Left hindlimb (tissue), 1 donor: ENCODE measurements at places on chromosomes 4 and X.

- DNase-seq, result no peak
Measured at GRCh38 chrX:108198420-108198819, 106.8 kb downstream of the ATG4A start.

- no peak for DNase-seq
Measured at GRCh38 chr4:105683038-105683437, 25.5 kb downstream of the INTS12 start.

- DNase-seq, result no peak
Measured at GRCh38 chr4:5619913-5620625, 88.3 kb downstream of the EVC2 start.

DNA sequence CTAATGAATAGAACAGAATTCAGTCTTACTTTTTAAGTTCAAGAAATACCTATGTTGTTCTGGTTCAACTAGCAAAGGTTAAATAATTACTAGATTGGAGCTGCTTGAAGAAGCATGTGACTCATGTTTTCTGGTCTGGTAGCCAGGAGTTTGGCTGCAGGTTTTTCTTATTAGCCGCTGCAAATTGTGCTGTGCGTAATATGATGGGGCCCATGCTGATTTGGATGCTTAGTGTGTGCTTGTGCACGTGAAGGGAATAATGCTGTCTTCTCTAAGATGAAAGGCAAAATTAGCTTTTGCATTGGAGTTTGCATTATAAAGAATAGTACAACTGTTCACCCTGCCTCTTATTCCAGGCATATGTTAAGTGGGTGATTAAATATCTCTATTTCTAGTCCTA lies 219.6 kb downstream of the SNCA start:
- DNase-seq, result no peak

- DNase-seq, result no peak
Measured at GRCh38 chr4:4867375-4868039, 8.0 kb downstream of the MSX1 start.

DNA sequence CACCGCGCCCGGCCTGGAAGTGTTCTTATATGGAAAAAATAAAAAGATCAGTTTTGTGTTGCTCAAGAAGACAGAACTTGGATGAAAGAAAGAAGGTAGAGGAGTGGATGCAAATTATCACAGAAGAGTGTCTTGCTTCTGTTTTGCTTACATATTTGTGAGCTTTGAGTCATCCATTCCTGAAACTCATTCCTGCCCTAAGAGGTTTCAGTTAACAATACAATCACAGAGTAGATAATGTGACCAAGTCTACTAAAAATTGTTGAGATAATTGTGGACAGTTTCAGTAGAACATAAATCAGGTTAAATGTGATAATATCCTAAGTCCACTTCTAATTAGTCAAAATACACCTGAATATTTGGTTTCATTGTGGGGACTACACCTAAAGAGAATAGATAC lies 26.4 kb upstream of the LRCH2 start:
- no peak for DNase-seq
